ENCODE measurements at places on chromosomes 5 and 9.

- H3K36me3 ChIP-seq = peaks cover 88% of the 10 kb centered on the region
- no peak for DNase-seq
- no peaks in the 10 kb centered on the region for H3K4me1 ChIP-seq
- no peak overlapping the region for H3K27ac ChIP-seq
- H3K27me3 ChIP-seq = no peaks in the 10 kb centered on the region
- H3K4me3 ChIP-seq = no peak overlapping the region
Observed at GRCh38 chr9:77224746-77225312, 47.5 kb downstream of the VPS13A start.

DNA sequence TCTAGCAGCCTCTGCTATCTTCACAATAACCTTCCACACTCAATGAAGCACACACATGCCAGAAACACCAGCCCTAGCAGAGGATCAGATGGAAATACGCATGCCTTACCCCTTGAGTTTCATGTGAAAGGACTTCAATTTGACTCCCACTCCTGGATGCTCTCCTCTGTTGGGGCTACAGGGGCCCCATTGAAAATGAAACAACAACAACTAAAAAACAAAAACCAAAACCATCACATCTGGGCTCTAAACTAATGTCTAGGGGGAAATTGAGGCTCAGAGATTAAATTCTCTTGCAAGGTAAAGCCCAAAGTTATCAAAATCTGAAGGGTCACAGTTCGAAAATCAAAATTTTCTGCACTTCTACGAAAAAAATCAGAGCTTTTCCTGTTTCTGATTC lies 7.9 kb upstream of the RFESD start:
- H3K4me3 ChIP-seq = no peak overlapping the region
- no peaks in the 10 kb centered on the region for H3K36me3 ChIP-seq
- peaks cover 2% of the 10 kb centered on the region for H3K27me3 ChIP-seq
- no peak for DNase-seq
- peaks cover 4% of the 10 kb centered on the region for H3K4me1 ChIP-seq
- no peak overlapping the region for H3K27ac ChIP-seq

DNA sequence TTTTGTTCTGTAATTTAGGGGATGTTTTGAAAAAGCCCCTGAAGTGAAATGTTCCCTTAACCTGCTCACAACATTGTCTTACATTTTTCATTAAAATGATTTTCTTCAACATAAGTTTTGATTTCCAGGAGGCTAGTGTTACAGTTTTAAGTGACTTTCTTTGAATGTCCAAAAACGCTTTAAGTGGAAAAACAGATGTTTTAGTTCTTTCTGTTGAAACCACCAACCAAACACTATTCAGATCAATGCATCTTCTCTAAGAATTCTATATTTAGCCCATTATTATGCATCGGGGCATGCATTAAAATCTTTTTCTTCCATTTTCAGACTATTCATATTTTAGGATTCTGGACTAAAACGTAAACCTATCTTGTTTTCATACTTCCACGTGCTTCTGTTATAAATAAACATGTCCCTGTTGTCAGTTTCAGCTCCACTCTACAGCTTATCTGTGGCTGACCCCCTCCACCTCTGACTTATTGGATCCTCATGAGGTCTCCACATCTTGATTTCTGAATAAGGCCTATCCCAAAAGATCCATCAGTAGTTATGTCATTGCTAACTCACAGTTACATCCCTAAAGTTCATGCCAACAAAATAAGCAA lies 882.3 kb upstream of the SEMA6A start:
- H3K4me3 ChIP-seq = no peak overlapping the region
- H3K27me3 ChIP-seq = peaks cover 6% of the 10 kb centered on the region

DNA sequence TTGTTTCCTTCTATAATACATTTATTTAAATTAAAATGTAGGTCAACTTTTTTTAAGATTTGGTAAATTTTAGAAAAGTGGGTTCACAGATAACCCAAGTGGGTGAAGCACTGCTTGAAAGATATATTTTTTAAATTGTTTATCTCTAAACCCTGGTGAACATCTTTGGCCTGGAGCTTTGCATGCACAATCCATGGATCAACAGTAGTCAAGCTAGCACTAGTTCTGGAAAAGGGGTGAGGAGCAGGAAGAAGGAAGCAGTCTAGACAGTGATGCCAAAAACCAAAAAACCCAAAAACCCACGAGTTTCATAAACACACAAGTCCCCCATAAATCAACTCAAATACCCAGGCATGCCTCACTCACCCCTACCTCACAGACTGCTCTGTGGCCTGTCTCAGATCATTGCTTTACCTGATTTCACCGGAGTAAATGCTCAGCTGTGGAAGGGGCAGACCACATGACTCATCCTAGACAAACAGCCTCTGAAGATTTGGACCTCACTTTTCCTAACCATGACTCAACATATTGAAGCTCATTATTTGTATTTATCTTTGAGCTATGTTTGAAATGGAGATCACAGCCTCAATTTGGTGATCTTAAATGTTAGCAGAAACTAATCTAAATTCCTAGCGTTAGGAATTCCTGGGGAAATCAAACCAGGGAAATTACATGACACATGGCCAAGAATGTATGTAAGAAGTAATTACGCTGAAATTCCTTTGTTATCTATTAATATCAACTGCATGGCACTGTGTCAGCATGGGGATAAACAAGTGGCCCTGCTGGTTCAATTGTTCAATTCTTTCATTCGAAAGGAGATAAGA lies 149.6 kb downstream of the ZNF608 start:
- peaks cover 17% of the 10 kb centered on the region for H3K27me3 ChIP-seq
- no peak overlapping the region for H3K27ac ChIP-seq
- H3K4me1 ChIP-seq = no peaks in the 10 kb centered on the region
- no peak overlapping the region for H3K4me3 ChIP-seq

- H3K36me3 ChIP-seq = no peaks in the 10 kb centered on the region
- H3K27me3 ChIP-seq = peaks cover 64% of the 10 kb centered on the region
Observed at GRCh38 chr5:176733406-176734262, 76.7 kb upstream of the UNC5A start.

DNA sequence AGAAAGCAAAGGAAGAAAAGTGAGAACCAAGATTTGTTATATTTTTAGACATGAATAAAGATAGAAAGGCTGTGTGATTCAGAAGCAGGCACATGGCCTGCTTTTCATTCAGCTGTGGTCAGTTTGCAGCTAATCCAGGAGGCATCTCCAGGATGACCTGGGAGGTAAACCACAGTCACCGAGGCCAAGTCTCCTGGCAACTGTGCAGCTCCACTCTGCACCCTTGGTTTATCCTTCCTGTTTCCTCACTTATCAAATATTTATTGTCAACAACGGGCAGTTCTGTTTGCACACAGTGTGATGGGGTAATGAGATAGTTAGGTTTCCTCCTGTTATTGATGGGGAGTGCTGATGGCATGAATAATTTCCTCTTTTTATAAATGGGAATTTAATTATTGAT lies 243.0 kb downstream of the PSAT1 start:
- H3K4me1 ChIP-seq = no peaks in the 10 kb centered on the region
- no peak overlapping the region for H3K4me3 ChIP-seq
- no peak for DNase-seq
- H3K27ac ChIP-seq = no peak overlapping the region

DNA sequence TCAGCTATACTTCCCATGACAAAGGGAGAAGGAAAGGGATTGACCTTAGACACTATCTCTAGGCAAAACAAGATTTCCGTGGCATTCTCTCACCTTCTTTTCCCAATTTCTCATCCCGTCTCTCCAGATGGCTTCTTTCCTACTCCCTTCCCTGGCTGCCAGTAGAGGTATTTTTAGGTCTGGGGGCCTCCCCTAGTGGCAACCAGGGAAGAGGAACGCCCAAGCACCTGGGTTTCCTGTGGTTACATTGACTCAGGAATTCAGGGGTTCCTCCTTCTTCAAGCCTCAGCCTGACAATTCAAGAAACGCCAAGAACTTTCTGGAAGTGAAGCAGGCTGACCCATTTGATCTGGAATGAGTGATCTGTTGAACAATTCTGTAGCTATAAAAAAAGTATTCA lies 111.5 kb upstream of the OSMR start:
- H3K4me3 ChIP-seq = no peak overlapping the region
- DNase-seq = no peak
- H3K4me1 ChIP-seq = no peaks in the 10 kb centered on the region
